Progenitor cell of endocrine pancreas (in vitro differentiated cells): ENCODE measurements at places on chromosomes 6 and 20.

DNA sequence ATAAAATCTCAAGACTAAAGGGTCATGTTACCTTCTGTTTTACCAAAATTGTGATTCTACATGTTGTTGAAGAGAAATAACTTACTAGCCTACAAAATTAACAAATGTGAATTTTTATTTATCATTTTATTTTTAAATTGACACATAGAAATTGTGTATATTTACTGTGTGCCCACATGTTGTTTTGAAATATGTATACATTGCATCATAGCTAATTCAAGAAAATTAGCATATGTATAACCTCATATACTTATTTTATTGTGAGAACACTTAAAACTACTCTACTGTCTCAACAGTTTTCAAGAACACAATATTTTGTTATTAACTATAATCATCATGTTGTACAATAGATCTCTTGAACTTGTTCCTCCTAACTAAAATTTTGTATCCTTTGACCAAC lies 177.8 kb downstream of the EPM2A start:
- H3K4me1 ChIP-seq: peaks cover 12% of the 10 kb centered on the region
- H3K36me3 ChIP-seq: no peaks in the 10 kb centered on the region
- H3K27ac ChIP-seq: no peak overlapping the region
- no peak for DNase-seq
- H3K4me3 ChIP-seq: no peak overlapping the region

DNA sequence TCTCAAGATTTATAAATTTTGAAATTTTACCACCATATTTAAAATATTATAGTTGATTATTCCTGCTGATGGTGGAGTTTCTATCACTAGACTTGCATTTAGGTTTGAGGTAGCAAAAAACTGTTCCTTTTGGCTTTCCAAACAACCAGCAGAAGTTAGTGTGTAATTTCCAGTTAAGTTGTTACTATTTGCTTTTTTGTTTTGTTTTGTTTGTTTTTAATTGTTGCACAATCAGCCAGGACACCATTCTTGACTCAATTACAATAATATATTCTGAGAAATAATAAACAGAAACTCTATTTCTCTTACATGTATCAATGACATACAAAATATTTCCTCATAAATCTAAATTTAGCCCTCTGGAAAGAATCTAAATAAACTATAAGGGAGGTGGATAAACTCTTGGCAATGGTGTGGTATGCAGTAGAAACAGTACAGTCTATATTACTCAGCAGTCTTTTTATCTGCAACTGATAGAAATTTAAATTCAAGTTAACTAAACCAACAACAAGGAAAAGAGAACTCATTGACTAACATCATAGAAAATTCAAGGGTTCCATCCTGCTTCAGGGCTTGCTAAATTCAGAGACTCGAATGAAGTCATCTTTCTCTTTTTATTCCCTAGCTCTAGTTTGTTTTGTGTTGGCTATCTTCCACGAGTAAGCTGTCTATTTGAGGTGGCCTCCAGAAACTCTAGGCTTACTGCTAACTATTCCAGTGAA lies 19.4 kb upstream of the COL19A1 start:
- no peak for DNase-seq
- H3K27ac ChIP-seq: no peak overlapping the region
- no peaks in the 10 kb centered on the region for H3K36me3 ChIP-seq
- H3K27me3 ChIP-seq: no peaks in the 10 kb centered on the region

DNA sequence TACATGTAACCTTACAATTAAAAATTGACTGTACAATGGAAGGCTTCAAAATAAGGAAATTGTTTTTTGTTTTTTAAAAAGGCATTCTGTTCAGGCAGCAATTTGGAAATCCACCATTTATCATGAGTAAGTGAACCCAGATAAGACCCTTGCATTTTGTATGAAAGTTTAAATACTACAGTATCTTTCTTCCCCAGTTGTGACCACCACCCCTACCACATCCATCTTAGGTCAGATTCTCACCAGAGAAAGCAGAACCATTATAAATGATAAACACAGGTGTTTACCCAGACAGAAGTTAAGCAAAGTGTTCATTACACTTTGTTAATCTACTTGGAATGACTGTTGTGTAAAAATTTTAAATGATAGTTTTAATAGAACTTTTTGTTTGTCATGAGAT lies 20.2 kb downstream of the SENP6 start:
- peaks cover 24% of the 10 kb centered on the region for H3K36me3 ChIP-seq
- peaks cover 5% of the 10 kb centered on the region for H3K4me1 ChIP-seq
- no peak overlapping the region for H3K27ac ChIP-seq
- no peaks in the 10 kb centered on the region for H3K27me3 ChIP-seq
- no peak overlapping the region for H3K4me3 ChIP-seq

DNA sequence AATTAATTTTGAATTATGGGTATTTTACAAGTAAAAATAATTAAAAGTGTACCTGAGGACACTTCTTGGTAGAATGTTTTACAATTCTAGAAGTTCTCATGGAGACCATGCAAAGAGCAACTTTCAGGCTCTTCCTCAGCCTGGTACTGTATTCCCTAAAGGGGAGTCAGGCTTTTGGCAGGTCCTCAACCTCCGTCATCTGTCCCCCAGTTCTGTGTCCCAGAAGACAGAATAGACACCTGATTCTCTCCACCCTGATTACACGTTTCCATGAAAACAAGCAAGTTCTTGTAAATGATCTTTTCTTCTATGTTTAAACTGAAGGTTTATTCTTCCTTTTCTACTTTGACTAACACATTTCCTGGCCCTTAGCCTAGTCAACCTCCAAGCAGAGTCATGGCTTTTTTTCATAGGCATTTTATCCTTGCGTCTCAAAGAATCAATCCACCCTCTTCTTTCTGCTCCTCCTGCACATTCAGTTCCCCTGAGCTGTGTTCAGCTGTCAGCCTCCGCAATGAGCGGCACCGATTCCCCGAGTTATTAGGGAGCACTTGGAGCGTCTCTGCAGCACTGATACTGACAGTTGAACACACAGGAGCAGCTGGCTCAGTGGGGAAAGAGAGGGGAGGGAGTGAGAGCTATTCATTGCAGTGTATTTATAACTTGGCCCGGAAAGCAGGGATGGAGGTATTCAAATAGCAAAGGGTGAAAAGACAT lies 1082.4 kb upstream of the MAP3K7 start:
- DNase-seq: no peak
- no peaks in the 10 kb centered on the region for H3K27me3 ChIP-seq
- H3K27ac ChIP-seq: no peak overlapping the region
- no peak overlapping the region for H3K4me3 ChIP-seq
- H3K36me3 ChIP-seq: no peaks in the 10 kb centered on the region
- no peaks in the 10 kb centered on the region for H3K4me1 ChIP-seq

DNA sequence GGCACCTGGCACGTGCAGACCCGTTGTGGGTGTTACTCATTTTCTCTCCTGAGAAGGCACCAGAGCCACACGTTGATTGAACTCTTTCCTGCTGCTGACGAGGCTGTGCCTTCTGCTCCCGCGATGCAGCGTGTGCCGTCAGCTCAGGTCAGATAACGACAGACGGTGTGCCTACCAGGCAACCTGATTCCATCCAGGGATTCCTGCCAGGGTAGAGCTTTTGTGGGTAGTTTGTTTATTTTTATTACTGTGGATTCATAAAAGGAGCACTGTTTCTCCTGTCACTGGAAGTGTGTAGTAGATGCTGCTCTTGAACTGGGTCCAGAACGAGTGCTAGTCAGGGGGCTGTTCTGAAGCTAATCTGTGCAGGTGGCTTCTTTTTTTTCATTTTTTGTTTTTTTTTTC lies 20.7 kb downstream of the PRPF6 start:
- H3K27me3 ChIP-seq: no peaks in the 10 kb centered on the region
- peaks cover 25% of the 10 kb centered on the region for H3K36me3 ChIP-seq
- no peak overlapping the region for H3K4me3 ChIP-seq
- DNase-seq: no peak
- H3K4me1 ChIP-seq: peaks cover 5% of the 10 kb centered on the region
